NCI-H1930 (cell line): ENCODE measurements at places on chromosomes 1 and 21.
A peak's percentile ranks its signal among the peaks of the same experiment; 100 is the strongest.

DNA sequence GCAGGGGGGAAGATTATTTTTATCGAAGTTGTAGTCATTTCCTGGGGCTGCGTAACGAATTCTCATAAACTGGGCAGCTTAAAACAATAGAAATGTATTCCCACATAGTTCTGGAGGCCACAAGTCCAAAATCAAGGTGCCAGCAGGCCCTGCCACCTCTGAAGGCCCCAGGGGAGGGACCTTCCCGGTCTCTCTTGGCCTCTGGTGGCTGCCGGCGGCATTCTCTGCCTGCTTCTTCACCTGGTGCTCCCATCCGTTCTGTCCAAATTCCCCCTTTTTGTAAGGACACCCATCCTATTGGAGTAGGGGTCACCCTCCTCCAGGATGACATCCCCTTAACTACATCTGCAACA lies 92.8 kb downstream of the PDE9A start:
- no peak for DNase-seq

GRCh38 chr1:151213560-151213959 lies 15.2 kb downstream of the PIP5K1A start:
- no peak for DNase-seq

GRCh38 chr1:37811027-37811655 lies 3.1 kb upstream of the YRDC start:
- DNase-seq = peak; percentile 69

GRCh38 chr1:201384406-201384782 lies 6.9 kb upstream of the TNNT2 start:
- DNase-seq = no peak

GRCh38 chr1:199585392-199585791 lies 442.1 kb upstream of the NR5A2 start:
- DNase-seq = no peak

DNA sequence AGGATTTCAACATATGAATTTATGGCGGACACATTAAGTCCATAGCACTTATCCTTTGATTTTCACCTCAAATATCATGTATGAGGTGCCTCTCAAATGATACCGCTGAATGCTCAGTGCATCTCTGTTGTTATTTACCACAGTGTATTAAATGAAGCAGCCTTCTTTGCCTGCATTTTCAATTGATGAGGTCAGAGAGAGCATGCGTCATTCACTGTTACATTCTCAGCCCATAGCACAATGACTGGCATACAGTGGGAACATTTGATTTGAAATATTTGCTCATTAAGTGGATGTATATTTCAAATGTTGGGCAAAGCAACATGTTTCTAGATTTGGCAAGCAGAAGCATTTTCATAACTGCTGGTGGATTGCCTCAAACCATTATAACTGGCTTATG lies 45.7 kb downstream of the LRRC7 start:
- no peak for DNase-seq

GRCh38 chr1:19694298-19694697 lies 29.6 kb downstream of the HTR6 start:
- DNase-seq = no peak

DNA sequence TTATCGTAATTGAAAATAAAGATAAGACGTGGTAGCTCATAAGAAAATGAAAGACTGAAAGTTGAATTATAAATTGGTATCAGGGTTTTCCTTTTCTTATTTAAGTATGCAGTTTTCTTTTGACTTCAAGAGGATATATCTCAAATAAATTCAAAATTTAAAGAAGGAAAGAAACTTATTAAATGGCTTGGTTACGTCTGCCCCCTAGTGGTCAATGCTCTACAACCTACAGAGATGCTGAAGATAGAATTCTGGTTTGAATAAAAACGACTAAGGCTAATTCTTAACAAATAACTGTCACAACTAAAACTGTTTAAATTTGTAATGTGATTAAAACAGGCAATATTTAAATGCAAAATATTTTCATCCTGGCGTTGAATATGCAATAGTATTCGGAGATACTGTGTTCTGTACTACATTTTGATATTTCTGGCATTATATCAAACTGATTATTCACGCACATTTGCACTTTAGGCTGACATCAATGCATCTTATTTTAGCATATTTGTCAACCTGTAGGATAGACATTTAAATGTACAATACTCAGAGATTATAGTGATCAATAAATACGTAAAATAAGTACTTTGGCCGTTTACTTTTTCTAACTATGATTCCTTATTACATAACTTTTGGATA lies 26.8 kb downstream of the IFI44 start:
- peak; percentile 4 for DNase-seq

DNA sequence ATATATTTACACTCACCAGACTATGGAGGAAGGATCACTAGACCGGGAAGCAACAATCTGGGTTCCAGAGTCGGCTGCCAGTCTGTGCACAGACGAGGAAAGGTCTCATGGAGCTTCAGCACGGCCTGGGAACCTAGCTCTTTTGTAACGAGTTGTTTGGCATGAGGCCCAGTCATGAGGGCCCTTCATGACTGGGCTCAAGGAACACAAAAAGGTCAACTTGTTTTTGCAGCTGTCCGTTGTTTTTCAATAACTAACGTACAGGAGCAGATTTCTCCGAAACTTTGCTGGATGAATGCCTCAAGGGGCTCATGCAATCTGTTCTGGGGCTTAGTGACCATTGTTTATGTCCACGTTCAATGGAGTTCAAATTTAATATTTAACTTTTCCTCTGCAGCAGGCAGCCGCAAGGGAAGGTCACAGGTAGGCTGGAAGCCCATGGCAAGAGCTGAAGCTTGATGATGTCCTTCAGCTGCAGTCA lies 5.9 kb upstream of the STUM start:
- DNase-seq = no peak

GRCh38 chr21:29287383-29287782 lies 11.3 kb upstream of the BACH1 start:
- no peak for DNase-seq

DNA sequence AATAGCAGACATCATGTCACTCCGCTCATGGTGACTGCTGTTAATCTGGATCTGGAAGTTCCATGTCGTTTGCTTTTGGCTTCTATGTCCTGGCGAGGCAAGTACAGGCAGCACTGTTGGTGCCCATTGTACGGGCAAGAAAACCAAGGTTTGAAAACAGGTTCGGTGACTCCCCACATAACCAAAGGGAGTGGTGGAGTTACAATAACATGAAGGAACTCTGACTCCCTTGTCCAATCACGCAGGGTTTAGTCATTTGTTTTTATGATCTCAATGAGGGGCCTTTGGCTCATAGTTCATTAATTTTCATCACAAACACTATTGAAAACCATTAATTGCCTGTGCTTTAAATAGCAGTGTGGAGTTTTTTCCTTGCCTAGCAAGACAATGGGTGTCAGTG lies 82.9 kb upstream of the SSX2IP start:
- no peak for DNase-seq

DNA sequence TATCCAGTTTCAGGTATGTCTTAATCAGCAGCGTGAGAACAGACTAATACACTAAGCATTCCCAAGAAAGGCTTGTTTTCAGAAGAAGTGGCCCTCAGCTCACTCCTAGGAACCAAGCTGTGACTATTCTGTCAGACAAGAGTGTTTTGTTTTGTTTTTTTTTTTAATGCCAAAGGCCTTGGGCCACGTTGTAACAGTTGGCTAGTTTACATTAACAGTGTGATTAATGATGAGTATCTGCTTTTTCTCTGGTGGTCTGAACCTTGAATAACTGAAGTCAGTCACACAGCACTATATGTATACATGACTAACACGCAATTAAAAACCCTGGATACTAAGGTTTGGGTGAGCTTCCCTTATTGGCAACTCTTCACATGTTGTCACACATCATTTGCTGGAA lies 21.9 kb downstream of the DPYD start:
- no peak for DNase-seq

GRCh38 chr21:14879458-14879857 lies 185.3 kb downstream of the NRIP1 start:
- no peak for DNase-seq

DNA sequence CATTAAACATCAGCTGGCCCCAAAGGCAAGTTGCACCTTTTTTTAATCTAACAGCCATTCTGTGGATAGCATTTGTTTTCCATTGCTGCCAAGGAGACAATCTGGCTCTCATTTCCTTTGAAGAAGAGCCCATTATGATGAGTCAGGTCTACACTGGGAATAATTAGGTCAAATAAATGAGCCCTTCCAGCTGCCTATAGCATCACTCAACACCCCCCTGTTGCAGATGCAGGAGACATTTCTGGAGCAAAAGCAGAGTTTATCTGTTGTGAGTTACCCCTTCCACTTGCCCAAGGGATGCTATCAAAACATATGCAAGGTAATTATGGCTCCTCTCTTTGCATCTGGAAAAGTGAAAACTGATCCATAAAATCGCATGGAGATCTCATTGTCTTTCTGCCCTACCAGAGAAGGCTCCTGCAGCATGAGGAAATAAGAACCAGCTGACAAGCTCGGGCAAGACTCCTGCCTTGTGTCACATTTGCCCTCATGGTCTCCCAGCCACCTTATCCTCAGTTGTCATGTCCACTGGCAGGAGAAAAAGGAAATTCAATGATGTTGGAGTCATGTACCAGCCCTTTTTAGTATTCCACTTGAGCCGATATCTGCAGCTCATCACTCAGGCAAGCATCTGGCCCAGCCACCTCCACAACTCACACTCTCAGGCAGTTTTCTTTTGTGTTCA lies 135.9 kb downstream of the SLC30A10 start:
- no peak for DNase-seq

DNA sequence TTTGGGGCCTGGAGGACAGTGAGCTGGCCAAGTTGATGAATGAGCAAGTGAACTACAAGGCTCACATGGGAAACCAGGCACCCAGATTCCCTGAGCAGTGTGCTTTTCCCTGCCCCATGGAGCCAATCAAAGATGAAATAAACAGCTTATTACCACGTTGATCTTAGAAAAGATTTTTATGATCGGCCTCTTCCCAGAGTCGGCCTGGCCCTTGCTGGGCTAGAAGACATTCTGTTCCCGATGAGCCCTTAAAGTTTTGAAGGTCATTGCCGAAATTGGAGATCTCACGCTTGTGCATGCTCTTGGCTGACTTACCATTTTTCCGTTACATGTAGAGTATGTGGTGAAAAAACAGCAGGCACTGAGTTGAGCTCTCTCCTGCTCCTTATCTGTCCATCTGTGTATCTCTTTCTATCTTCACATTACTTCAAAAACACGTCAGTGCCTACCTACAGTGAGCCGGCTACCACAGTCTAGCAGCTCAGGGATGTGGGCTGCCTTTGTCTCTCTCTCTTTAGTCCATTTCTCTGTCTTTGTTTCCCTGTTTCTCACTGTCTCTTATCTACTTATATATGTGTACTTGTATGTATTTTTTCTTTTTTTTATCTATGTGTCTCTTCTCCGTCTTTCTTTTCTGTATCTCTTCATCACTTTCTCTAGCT lies 248.8 kb upstream of the USP24 start:
- no peak for DNase-seq

- DNase-seq = no peak
Measured at GRCh38 chr1:210598135-210598652, 269.5 kb downstream of the HHAT start.

DNA sequence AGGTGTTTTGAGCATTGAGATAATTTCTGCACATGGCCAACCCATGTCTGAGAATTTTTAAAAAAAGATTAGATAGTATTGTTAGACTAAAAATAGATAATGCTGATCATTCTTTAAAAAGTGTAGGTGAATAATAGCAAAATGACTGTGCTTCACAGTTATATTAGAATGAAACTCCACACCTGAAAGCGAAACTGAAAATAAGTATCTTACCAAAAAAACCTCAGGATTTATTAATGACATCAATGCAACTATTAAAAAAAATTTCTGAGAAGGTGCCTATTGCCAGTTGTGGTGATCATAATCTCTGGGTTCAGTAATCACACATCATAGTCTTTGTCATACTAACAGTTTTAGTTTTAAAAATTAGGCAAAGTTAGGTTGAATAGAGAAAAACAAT lies 36.5 kb downstream of the PLA2G4A start:
- DNase-seq = no peak

DNA sequence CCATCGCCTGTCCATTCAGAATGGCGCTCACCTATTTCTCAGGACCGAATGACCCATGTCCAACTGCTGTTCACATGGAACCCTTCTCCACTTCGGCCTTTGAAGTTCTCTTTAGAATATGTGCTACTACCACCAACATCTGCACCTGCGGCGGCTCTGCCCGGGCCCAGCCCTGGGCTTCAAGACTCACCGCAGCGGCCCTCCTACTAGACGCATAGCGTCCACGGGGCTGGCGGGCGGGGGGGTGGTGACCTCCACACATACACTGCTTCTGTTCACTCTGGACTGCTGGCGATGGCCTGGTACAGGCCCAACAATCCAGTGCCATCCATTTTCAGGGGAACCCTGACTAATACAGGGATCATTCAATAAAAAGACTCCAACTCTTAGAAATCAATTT lies 394.2 kb downstream of the VAV3 start:
- DNase-seq = no peak

DNA sequence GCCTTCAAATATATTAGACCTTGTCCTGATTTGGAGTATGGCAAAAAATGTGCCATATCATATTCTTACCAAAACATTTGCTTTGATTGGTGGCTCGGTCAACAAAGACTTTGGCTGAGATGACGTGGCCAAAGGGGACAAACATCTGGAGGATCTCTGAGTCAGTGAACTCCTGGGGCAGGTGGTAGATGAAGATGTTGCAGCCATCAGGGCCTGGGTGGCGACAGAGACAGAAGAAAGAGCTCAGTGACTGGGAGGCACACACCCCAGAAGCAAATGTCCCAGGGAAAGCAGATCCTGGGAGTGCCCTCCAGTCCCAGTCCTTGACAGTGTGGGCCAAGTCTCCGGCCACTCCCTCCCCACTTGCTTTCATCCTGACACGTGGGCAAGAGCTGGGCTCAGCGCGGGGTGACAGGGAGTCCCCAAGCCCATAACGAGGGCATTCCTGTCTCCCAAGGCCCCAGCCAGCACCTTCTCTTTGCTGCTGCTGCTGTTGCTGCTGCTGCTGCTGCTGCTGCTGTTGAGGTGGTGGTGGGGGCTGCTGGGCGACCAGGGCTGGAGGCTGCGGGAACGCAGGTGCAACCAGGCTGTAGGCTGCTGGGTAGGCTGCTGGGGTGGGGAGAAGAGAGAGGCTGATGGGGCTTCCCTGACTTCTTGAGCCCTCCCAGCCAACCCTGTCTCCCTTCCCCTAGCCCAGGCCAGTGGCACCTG lies 10.7 kb downstream of the CELF3 start:
- DNase-seq = no peak

DNA sequence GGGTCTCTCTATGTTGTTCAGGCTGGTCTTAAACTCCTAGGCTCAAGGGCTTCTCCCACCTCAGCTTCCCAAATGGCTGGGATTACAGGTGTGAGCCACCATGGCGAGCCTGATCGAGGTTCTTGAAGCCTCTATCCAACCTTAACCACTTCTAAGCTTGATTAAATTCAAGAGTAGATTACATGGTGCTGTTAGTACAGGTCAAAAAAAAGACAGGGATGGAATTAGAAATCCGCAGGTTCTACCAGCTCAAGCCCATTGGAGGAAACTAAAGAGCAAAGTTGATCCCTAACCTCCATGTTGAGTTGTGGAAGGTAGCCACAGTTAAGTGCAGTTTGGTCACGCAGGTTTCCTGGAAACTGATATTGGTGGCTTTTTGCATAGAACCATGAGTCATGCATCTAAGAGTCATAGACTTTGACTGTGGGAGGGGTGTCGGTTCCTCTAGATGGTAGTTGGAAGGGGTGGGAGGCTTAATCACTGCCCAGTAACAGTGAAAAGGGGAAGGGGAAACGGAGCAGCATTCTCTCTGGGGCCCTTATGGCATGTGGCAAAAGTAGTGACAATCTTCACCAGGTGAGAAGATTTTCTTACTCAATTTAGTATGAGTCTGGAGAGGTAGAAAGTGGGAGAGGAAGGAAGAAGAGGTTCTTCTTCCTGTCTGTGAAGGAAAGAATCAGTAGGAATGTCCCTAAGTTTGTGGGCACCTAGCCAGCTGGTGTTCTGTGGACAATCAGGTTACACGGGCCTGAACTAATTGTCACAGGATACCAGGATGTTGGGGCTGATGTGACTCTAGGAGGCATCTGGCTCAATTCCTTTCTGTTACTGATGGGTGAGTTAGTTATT lies 7.0 kb downstream of the CD53 start:
- DNase-seq = no peak
